WERI-Rb-1 (cell line): ENCODE measurements at places on chromosomes 7 and 10.

GRCh38 chr7:157032644-157033482 is 22.4 kb upstream of the MNX1 start:
- no peak for DNase-seq

DNA sequence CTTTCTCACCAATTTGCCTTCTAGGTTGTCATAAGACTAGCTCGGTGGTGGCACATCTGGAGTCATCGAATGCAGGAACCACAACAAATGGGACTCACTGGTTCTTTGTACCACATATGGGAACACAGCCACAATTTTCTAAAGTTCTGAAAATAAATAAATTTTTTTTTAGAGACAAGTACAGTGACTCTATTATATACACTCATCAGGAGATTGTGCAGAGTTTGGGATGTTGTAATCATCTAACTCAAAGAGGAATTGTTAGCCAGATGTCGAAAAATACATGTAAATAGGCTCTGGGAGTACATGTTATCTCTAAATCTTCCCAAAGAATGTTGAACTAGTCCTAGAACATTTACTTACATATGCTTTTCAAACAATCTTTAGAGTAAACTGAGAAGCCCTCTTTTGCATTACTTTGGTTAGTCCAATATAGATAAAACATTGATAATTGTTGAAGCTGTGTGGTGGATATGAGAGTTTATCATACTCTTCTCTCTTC is 19.6 kb upstream of the SEPTIN7 start:
- no peak for DNase-seq

- no peak for DNase-seq
Observed at GRCh38 chr7:117971556-117972244, 98.5 kb upstream of the CTTNBP2 start.

DNA sequence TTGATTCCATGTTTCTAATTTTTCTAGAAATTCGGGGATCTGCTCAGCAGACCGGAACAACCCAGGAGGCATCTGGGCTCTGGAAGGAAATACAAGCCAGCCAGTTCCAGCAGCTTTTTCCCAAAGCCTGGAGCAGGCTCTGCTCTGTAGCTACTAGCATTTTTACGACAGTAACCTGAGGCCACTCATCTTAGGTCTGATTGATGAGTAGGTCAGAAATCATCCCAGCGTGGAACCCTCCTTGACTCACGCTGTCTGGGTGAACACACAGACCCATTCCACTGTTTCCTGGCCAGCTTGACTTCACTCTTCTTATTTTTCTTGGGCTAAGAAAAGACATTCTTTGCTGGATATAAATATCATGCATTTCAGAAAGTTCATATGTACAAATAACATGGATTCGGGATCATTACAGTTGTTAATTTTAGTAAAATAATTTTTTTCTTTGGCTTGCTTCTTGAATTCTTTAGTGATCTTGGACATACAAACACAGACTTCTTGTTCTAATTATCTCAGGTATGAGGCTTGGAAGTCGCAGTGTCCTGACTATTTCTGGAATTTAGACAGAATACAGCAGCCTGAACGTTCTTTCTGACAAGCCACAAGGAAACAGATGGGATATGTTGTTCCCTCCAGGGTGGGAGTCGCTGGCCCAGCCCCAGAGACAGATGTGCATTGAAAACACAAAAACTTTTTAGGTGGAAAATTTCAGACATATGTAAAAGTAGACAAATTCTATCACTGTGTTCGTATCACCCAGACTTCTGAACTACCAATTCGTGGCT is 54.6 kb upstream of the PITRM1 start:
- no peak for DNase-seq

DNA sequence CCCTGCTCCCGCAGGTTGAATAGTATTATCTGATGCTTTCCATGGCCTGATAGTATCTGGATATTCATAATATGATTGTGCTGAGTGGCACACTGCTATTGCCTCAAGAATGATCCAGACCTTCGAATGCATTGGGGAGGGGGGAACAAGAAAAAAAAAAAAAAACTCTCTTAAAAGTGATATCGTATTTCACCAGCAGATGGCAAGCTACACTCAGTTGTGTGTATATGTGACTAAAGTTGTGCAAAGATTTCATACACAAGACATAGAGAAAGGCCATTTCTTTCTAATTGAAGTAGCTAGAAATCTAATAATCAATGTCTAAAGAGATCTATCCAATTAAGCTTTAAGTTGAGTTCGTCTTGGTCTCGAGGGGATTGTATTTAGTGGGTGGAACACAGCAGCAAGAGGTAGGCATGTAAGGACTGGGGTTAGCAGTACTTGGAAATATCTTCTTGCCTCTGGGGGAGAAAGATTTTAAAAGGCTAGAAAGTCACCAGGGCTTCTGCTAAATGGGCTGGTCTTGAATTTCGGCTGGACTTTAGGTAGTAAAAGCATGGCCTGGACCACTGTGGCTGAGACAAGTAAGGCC is 15.3 kb downstream of the SFRP4 start:
- no peak for DNase-seq

DNA sequence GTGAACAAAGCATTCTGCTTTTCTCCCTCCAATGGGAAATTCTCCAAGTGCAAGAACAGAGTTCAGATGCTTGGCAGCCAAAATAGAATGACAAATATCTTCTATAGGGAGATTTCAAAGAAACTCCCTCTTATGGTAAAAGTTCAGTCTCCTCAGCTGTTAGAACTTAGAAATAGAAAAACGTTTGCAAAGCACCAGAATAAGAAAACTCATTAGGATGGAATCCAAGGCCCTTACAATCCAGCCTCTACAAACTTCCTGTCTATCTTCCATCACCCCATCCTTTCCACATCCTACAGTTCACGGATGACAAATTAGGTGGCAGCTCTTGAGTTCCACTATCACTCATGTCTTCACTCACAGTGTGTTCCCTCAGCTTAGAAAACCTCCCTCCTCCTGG is 25.7 kb downstream of the FAM13C start:
- DNase-seq, result no peak

DNA sequence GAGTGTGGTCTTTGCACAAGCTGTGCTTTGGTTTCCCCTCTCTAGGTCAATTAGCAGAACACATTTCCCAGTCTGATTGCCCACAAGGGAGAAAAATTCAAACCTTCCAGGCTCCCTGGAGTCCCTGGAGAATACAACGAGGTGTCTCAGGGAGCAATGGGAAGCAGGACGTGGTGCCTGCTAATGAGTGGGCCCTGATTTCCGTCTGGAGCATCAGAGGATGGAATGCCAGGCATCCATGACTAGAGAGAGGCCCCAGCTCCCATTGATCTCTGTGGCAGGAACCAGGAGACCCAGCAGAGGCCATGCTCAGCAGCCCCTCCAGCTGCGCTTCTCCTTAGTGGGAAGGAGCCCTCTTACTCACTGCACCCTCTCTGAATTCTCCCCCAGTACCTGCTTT is 33.2 kb upstream of the TLX1 start:
- no peak for DNase-seq

DNA sequence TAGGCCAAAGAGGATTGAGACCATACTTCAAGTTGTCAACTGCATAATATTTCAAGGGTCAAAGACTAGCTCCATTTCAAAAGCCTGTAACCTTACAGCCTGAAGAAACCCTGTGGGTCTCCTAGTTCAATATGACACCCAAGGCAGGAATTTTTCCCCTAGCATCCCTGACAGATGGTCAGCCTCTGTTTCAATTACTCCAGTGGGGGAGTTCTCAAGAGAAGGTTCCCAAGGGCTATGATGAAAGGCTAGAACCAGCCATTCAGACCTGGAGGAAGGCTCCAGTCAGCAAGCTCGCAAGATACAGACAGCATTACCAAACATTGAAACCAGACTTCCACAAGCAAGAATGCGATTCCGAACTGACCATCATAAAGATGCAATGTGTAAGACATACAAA is 1.6 kb downstream of the HTR7 start:
- DNase-seq, result no peak

DNA sequence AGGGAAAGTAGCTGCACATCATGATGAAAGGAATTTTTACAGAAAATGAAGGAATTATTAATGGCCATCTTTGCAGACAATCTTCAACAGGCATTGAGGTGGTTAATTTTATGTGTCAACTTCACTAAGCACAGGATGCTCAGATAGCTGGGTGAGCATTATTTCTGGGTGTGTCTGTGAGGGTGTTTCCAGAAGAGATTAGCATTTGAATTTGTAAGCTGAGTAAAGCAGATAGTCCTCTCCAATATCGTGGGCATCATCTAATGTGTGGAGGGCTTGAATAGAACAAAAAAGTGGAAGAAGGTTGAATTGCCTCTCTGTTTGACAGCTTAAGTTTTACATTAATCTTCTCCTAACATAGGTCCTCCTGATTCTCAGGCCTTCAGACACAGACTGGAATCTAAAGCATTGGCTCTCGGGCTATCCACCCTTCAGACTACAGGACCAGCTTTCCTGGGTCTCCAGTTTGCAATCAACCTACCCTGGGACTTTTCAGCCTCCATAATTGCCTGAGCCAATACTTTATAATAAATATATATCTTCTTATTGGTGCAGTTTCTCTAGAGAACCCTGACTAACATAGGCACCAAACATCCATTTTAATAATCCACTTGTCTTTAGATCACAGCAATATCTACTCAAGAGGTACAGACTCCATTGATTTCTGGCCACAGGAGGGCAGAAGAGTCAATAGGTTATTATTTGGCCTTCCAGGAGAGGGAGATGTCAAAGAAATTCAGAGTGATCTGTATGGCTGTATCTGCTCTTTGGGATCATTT is 10.5 kb upstream of the CRPPA start:
- peak; percentile 33 for DNase-seq

DNA sequence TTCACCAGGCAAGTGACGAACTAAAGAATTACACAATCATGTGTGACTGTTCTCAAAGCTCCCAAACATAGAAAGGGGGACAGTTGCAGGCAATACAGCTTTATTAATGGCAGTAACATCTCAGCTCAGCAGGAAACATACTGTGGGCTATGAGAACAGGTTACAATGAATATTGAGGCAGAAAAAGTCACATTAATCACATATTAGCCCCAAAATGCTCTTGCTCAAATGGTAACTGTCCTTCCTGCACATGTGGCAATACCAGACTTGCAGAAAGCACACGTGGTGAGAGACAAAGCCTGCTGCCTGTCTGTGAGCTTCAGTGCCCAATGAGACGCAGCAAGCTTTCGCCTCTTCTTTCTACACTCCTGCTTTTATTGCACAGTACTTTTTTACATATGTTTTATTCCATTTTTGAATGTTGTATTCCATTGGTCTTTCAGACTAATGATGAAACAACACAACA is 104.9 kb upstream of the ACBD5 start:
- no peak for DNase-seq

GRCh38 chr7:134916171-134916883 is 70.0 kb upstream of the AGBL3 start:
- DNase-seq, result no peak

DNA sequence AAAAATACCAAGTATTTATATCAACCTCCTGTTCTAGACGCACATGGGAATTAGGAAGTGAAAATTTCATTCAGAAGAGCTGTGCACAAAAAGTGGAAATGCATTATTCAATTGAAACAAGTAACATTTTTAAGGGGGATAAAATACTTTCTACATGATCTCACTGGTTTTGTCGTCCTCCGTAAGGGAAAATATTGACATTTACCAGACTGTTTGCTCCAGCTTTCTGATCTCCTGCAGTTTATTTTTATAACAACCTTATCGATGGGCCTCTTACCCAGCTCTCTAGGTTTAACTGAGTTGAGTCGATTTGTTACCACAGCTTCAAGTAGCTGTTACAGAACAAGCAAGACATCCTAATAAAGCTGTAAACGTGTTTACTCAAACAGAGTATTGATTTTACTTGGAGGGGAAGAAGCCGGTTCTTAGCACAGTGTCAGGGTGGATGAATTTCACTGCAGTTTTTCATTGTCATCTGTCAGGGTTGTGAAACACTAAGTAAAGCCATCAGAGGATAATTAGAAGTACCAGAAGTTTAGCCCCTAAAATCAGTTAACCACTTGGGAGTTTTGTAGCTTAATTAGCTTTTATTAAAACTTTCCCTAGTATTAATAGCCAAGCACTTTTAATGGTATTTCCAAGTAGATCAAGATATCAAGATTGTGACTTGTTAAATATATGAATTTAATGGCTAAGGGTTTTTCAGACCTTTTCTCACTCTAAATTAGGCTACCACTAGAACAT is 142.6 kb upstream of the KAT6B start:
- no peak for DNase-seq

- no peak for DNase-seq
Observed at GRCh38 chr10:24882047-24882698, 70.2 kb downstream of the PRTFDC1 start.

GRCh38 chr7:16753932-16754855 is 639 bp downstream of the TSPAN13 start:
- DNase-seq, result peak; percentile 69

GRCh38 chr7:108805808-108806397 is 236.2 kb downstream of the DNAJB9 start:
- DNase-seq, result peak; percentile 18

- DNase-seq, result no peak
Observed at GRCh38 chr7:80781561-80781979, 137.3 kb downstream of the SEMA3C start.

DNA sequence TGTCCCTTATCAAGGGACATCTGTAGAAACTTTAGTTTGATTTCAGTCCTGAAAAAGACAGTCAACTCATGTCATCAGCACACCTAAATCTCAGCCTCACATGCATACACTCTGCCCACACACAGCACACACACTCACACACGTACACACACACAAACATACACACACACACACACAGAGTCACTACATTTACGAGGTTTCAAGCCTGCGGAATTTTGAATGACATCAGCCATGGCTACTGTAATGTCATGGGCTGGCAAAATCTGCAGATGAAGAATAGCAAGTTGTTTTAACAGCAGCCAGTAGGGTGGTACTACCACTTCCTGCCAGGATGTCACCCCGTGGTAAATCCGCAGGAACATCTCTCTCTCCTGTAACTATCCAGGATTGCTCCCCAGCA is 37.1 kb upstream of the EZH2 start:
- no peak for DNase-seq

- no peak for DNase-seq
Observed at GRCh38 chr7:48250441-48250951, 79.2 kb downstream of the ABCA13 start.

GRCh38 chr7:83643739-83644138 is 5.2 kb downstream of the SEMA3E start:
- DNase-seq, result no peak

DNA sequence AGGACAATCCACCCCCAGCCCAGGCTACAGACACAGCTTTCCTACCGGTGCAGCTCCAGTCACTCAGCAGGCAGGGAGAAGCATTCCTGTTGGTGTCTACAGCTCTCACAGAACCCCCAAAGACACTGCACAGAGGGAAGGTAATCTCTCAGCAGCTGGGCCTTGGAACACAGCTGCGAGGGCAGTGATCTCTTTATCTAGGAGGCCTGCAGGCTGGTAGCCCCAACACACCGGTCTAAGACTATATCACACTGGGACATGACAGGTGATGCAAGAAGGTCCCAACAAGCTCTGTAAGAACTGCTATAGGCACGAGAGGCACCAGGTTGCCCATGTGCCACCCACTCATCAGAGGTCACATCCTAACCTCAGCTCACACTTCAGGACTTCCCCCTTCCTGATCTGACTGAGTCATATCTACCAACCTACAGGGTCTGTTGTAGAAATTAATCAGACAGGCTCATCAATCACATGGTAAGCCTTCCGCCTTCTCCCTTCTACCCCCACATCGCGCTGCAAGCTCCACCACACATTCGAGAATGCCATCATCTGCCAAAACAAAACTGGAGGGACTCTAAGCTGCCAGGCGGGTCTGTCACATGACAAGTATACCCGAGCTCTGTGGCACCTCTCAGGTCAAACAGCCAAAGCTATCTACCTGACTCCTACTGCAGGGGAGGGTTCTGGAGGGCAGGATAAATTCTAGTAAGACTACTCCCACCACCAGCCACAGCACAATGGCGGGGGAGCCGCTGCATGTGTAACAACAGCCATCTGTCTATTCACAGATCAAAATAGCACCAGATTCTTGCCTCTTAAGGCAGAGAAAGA is 26.1 kb downstream of the FAM53B start:
- peak; percentile 81 for DNase-seq
